ENCODE measurements at places on chromosomes 1 and 21.

DNA sequence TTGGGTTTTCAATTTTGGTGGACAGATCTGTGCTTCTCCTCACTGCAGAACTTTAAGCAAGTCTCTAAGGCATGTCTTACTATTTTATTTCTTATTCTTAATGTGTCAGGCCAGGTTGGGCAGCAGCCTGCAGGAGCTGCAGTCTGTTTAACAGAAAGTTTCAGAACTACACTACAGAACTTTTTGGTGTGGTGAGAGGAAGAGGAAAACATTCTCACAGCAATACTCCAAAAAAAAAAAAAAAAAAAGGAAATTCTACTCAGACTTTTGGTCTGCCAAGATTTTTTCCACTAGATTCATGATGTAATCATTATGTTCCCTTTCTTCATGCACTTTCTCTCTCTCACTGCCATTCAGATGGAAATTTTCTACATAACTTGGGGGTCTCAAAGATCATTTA is 255.2 kb downstream of the COL11A1 start:
- DNase-seq: no peak

DNA sequence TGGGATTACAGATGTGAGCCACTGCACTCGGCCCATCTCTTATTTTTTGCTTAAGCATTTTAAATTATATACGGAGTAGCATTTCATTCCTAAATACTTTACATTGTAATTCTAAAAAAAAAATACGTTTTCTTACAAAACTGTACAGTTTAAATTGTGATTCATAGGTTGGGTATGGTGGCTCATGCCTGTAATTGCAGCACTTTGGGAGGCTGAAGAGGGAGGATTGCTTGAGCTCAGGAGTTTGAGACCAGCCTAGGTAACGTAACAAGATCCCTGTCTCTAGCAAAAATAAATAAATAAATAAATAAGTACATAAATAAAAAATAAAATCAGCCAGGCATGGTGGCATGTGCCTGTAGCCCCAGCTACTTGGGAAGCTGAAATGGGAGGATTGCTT is 24.6 kb downstream of the TBCE start:
- no peak for DNase-seq

DNA sequence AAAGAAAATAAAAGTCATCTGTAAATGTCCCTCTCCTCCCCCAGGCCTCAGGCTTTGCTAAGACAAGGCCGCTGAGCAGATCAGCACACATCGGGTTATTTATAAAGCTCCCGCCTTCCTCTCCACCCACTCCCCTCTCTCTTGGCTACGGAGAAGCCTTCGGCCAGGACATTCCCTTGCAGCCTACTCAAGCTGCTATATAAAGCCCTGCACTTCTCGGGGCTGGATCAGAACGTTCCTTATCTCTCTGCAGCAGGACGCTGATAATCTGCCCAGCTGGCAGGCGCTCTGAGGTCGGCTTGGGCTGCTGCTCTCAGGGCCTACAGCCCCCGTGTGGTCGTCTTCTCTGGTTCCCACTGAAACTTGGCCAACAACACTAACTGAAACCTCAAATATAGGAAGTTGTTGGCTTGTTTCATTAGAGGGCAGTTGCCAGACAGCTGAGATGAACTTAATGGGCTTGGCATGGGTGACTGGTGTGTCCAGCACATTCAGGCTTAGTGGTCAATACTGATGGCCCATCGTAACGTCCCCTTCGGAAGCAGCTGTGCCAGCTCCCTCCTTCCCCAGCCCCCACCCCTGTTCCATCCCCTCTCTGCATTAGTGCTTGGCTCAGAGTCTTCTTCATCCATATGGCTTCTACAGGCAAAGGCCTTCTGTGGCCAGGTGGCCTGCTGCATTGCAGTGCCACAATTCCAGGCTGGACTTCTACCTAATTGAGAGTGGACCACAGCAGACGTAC is 64.6 kb downstream of the IER5 start:
- peak; percentile 71 for DNase-seq

DNA sequence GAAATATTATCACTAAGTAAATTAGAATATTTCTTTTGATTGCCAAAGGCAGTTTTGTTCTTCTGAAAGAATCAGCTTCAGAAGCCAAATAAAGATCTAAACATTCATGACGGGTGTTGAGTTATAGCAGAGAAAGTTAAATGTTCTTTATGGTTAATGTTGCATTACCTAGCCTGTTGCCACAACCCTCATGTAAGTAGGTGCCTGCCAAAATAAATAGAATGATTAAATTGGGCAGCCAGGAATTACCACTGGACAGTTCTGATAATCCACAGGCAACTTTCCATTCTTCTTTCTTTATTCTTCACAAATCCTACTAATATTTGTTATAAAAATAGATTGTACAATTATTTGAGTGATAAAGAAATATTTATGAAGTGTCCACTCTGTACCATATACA is 217.9 kb upstream of the NRIP1 start:
- no peak for DNase-seq

DNA sequence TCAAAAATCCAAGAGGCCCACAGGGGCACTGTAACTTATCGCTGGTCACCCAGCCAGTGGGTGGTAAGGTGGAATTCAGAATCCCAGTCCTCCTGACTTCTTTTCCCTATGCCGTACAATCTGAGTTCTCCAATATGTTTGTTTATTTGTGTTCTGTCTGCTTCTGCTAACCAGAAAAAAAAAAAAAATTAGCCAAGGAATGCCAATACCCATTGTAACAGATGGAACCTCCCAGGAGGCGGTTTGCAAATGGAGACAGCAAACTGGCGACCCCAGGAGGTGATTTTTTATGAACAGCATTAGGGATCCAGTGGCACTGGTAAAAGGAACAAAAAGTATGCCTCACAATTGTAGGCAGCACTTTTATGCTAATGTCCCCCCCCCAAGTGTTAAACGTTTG is 189.0 kb upstream of the FGGY start:
- no peak for DNase-seq

DNA sequence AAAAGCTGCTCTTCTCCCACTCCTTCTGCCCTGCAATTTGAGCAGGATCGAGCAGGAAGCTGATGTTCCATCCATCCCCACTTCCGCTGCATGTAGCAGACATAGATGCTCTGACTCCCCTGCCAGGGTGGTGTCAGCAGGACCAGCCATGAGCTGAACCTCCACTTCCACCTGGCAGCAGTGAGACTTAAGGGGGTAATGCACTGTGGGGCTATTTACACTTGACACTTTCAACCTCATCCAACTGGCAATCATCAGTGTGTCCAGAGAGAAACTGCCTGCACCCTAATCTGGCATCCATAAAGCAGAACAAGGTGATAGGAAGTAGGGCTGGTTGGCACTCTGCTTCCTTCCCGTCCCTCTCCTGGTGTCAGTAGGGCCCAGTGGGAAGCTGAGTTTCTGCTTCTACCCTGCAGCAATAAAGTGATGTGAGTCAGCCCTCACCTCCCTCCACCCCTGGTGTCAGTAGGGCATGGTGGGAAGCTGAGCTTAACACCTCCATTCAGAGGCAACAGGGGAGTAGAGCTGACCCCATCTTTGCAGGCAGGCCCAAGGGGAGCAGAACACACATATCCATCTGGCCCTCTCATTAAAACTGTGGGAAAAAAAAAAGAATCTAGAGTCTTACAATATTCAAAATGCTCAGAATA is 272.3 kb downstream of the PTPRU start:
- no peak for DNase-seq

DNA sequence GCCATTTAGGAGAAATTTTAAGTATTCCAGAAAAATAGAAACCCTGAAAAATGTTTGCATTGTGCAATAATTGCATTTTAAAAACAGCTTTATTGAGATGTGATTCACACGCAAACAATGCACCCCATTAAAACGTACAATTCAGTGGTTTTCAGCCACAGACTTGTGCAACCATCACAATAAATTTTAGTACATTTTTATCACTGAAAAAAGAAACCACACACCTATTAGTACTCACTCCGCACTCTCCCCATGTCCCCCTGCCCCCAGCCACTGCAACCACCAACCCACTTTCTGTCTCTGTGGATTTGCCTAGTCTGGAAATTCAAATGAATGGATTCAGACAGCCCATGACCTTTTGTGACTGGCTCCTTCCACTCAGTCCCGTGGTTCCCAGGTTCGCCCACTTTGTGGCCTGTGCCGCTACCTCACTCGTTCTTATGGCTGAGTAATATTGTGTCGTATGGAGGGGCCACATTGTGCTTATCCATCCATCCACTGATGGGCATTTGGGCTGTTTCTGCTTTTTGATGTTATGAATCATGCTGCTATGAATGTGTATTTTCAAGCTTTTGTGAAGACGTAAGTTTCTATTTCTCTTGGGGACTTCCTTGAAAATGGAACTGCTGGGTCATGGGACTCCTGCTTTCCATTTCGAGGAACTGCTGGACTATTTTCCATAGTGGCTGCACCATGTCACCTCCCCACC is 147.7 kb upstream of the ARHGEF16 start:
- DNase-seq: no peak

DNA sequence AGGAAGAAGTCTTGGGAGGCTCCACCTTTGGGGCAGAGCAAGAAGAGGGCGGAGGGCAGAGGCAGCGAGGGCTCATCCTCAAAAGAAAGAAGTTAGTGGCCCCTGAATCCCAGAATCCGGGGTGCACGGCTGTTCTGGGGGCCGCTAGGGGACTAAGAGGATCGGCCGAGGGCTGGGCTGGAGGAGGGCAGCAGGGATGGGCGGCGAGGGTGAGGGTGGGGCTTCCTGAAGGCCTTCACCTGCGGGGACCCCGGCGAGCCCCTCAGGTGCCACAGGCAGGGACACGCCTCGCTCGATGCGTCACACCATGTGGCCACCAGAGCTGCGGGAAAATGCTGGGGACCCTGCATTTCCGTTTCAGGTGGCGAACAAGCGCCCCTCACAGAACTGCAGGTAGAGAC is 23.9 kb downstream of the COL6A1 start:
- DNase-seq: no peak

GRCh38 chr1:72285074-72285425 is 2.7 kb upstream of the NEGR1 start:
- DNase-seq: no peak

- no peak for DNase-seq
Observed at GRCh38 chr1:89041119-89041641, 18.5 kb upstream of the GBP3 start.

GRCh38 chr1:235207209-235207565 is 46.1 kb upstream of the RBM34 start:
- no peak for DNase-seq

DNA sequence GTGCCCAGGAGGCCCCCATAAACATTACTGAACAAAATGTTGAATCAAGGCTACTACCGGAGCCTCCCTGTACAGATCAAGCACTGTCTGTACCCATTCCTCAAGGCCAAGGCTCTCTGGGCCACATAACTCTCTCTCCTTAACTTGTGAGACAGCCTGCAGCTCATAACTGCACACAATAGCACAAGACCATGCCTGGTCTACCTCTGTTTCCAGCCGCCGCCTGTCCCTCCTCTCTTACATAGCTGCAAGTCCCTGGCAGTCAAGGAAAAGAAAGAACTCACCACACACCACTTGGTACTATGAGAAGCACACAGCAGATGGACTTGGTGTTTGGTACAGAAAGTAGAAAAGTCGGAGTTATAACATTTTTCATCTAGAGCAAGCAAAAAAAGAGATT is 91.1 kb downstream of the SSBP3 start:
- no peak for DNase-seq

DNA sequence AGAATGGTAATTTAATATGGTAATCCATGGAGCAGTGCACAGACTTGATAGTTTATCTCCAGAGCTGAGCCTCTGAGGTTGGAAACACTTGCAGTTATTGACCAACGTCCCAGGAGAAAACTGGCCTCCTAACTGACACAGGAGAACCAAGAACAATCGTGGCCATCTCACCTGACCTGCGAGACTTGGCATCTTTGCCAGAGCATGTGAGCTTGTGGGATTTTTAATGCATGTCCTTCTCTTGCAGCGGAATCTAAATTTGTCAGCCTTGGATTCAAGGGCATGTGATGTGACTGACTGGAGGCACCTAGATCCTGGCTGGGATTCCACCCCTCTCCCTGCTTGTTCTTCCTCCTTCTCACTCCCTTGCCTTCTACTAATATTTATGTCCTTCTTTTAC is 27.8 kb upstream of the SLC26A9 start:
- DNase-seq: no peak

GRCh38 chr1:173409613-173410012 is 67.5 kb upstream of the PRDX6 start:
- no peak for DNase-seq

DNA sequence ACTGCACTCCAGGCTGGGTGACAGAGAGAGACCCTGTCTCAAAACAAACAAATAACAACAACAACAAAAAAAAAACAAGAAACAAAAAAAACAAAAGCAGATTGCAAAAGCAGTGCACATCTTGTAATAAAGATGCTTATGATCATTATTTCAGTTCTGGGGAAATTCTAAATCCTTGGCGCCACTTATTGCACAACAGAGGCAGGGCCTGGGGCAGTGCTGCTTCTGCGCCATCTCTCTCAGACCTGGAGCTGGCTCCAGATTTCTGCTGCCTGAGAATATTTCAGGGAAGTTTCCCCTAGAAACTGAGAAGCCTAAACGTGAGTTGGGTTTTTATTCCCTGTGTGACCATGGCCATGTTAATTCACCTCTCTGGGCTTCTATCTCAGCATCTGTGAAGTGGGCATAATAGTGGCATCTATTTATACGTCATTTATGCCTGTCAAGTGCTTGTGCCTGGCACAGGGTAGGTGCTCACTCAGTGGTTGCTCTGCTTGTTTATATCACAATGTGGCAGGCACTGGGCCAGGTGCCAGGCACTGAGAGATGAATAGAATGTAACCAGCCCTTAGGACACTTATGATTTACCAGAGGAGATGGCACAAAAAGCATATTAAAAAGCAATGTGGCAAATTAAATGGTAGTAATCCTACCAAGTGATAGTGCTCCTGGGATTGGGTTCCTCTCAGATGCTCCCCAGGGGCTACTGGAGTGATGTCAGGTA is 67.9 kb downstream of the MDM4 start:
- no peak for DNase-seq

DNA sequence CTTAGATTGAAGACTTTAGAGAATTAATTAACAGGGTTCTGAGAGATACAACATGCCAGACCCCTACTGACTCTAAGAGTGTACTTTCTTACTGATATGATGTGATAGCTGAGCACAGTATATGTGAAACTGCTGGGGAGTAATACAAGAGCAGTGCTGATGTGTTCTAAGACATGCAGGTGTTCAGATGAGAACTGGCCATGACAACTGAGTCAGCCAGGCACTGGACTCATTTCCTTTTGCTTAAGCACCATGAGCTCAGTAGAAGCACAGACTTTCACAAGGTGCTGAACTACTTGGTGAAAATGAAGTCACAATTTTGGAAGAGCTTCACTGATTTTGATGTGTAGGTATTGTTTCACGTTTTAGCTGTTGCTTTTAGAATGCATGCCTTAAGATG is 15.9 kb upstream of the POGZ start:
- DNase-seq: no peak

- no peak for DNase-seq
Observed at GRCh38 chr1:61271412-61271789, 189.0 kb downstream of the NFIA start.

GRCh38 chr21:40967771-40968170 is 120.8 kb upstream of the DSCAM start:
- no peak for DNase-seq
